ENCODE measurements at places on chromosomes 4 and X.

DNA sequence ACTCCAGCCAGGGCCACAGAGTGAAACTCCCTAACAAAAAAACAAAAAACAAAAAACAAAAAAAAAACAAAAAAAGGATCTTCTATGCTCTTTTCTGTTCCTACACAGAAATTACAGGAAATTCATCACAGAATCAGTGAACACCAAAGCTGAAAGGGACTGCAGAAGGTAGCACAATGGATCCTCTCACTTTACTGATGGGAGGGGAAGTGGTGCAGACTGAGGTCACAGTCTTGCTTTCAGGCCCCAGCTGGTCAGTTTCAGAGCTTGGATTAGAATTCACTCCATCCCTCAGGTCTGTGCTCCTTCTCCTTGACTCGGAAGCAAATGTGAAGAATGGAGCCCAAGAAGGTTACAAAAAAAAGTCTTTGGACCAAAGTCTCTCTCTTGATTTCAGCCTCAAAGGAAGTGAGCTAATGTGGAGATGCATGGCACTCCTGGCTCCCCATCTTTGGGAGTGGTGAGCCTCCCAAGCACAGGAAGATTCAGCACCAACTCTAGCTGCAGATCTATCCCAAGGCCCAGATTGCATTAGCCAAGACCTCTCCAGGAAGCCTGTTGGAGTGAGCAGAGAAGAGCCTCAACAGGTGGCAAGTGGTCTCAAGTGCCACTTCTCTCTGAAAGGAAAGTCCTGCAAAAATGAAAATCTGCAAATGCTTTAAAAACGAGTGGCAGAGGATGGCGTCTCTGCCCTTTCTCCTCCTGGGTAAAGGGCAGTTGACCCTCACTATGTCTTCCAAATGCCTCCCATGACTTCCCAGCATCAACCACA is 176.0 kb downstream of the MAML3 start:
- DNase-seq = peak; percentile 18

DNA sequence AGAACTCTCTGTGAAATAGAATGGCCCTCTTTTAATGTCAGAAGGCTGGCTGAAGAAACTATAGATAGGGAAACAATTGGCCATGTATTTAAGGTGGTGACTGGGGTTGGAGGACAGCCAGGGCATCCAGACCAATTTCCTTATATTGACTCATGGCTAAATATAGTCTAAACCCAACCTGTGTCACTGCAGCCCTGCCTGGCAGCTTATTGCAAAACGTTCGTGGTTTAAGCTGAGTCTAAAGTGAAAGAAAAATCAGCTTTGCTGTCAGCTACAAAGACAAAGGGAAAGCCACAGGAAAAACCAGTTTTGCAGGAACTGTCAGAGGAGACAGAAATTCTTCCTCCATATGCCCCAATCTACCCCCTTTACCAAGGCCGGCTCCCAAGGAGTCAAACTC is 902.8 kb upstream of the NDST4 start:
- no peak for DNase-seq

GRCh38 chr4:5638976-5639375 is 69.4 kb downstream of the EVC2 start:
- DNase-seq = no peak

DNA sequence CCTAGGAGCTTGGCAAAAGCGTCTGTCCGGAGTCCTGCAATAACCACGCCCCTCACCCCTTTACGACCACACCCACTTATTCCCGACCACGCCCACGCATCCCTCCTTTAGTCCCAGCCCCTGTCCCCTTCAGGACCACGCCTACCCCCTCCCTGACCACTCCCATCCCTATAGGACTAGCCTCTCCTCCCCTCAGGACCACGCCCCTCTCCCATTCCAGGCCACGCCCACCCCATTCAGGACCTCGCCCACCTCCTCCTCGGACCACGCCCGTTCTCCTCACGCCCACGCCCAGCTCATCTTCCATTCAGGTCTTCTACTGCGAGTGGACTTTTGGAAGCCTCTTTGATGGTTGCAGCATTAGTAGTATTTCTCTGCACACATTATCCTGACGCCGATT is 131.2 kb upstream of the STX18 start:
- DNase-seq = no peak

DNA sequence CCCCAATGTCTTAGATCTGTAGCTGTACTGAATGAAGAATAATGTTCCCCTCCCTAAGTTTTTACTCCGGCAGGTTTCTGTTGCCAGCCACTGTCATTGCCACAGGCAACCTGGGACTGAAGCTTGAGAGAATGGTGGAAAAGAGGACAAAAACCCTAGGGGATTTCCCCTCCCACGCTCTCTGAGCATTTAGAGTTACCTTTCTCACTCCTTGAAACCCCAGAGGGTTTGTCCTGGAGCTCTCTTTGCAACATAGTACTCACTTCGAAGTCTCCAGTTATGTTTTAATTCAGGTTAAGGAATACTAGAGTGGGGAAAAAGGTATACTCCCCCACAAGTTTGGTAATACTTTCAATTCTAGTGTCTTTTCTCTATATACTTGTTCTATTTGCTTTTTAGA is 31.5 kb downstream of the F8 start:
- no peak for DNase-seq

DNA sequence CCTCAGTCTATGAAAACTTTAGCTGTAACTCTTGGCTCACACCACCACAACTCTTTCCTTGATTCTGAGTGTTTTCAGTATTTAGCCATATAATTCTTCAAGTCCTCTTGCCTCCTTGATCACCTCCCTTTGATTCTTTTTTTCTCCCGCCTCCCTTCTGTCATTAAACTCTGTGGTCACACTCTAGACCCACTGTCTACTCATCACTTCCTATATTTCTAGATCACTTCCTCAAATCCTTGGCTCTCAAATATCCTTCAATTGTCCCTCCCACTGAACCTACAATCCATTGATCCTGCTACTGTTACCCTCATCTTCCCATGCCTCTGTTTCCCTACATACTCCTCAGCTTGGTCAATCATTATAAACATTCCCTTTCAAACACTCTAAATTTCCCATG is 12.4 kb upstream of the CXXC4 start:
- DNase-seq = no peak

DNA sequence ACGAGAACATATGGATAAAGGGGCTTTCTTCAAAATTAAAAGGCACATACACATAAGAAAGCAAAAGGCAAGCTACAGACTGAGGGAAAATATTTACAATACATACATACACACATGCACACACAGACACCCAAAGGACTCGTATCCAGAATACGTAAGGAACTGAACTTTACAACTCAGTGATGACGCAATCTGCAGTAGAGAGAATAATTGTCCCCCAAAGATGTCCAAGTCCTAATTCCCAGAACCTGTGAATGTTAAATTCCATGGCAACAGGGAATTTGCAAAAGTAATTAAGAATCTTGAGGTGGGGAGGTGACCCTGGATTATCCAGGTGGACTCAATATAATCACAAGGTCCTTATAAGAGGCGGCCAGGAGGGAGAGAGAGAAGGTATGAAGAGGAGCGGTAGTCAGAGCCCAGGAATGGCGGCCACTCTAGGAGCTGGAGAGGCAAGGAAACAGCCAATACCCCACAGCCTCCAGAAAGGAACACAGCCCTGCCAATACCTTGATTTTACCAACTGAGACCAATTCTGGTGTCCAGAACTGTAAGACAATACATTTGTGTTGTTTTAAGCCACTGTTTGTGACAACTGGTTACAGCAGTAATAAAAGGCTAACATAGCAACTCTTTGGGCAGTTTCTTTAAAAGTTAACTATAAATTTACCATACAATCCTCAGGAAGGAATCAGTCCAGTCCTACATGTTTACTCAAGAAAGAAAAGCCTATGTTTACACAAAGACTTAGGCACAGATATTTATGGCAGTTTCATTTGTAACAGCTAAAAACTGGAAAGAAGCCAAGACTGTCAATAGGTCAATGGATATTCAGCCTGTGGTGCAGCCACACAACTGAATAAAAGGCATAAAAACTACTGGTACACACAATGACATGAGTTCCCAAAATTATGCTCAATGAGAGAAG is 27.3 kb upstream of the STS start:
- no peak for DNase-seq

DNA sequence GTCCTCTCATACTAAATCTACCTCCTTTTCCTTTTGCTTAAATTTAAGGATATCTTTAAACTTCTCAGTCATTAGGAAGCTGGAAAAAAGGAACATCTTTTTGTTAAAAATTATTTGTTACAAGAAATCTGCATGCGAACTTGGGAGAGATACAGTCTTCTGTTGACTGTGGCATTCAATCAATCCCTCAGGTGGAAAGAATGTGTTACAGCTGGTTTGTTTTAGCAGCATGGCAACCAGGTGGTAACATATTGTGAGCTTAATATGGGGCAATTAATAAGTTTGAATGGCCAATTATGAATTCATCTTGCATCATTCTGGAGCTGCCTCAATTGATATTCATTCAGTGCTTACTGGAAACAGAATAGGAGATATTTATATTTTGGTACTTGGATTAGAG is 135.0 kb downstream of the GC start:
- no peak for DNase-seq

GRCh38 chrX:10533696-10534365 is 86.6 kb downstream of the MID1 start:
- no peak for DNase-seq

- no peak for DNase-seq
These were observed 5.2 kb upstream of the SLC2A9 start for GRCh38 chr4:10026485-10026884.

DNA sequence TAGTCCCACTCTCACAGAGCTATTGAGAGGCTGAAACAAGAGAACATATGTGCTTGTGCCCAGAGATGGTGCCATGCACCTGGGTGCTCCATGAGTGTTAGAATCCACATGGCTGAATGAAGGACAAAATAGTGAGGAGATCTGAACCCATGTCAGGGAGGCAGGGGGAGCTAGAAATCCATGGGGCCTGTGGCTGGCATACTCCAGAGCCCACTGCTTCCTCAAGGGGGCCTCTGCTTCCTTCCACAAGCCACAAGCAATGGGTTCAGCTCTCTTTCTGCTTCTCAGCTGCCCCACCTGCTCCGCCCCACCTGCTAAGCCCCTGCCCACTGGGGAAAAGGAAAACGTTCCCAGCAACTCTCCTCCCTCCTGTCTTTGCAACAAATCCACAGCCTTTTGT is 46.1 kb downstream of the PJA1 start:
- no peak for DNase-seq

GRCh38 chr4:113332701-113333100 is 283.2 kb downstream of the ANK2 start:
- no peak for DNase-seq

DNA sequence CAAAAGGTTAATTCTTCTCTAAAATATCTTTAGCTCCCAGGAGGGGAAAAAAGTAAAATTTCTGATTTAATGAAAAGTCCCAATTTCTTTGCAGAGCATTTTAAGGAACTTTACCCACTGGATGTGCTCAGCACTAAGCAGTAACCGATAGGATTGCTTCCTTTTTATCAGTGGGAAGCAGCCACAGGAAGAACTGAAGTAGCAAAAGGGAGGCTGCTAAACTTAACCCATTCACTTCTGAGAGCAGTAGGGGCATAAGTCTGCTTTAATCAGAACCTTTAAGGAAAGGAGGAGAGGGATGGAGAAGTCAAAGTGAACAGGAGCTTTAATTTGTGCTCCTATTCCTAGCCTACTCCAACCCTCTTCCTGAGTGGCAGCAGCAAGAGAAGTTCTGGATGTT is at the start of gene F8:
Gene F8 (minus strand): TSS at position 139 of the 400 bp plus-strand sequence. CDS start 171 bp downstream, outside the sequence.
- no peak for DNase-seq

- DNase-seq = peak; percentile 32
These were observed 1.5 kb upstream of the PUDP start for GRCh38 chrX:7149411-7149810.

DNA sequence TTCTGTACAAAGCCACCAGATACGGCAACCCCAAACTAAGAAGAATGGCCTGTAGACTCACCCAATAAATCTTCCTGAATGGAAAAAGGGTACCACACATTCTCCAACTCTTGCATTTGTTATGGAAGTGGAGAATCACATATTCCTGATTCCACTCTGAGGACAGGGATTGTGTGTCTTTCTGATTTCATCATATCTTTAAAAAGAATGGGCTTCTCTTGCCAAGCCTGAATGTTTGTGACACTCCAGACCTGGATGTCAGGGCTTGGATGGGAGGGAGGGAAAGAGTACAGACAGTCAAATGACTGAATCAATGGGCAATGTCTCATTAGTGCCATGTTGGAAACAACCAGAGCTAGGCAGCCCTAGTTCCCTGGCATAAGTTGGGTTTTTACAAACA is 77.4 kb downstream of the PLAC1 start:
- no peak for DNase-seq

GRCh38 chr4:7365462-7366179 is 69.1 kb downstream of the PSAPL1 start:
- no peak for DNase-seq

- no peak for DNase-seq
These were observed 73.3 kb downstream of the RASGEF1B start for GRCh38 chr4:81398379-81398778.

GRCh38 chr4:156052116-156052515 is 98.5 kb upstream of the CTSO start:
- no peak for DNase-seq

- DNase-seq = peak; percentile 30
These were observed 569 bp upstream of the FHL1 start for GRCh38 chrX:136146614-136147314.

DNA sequence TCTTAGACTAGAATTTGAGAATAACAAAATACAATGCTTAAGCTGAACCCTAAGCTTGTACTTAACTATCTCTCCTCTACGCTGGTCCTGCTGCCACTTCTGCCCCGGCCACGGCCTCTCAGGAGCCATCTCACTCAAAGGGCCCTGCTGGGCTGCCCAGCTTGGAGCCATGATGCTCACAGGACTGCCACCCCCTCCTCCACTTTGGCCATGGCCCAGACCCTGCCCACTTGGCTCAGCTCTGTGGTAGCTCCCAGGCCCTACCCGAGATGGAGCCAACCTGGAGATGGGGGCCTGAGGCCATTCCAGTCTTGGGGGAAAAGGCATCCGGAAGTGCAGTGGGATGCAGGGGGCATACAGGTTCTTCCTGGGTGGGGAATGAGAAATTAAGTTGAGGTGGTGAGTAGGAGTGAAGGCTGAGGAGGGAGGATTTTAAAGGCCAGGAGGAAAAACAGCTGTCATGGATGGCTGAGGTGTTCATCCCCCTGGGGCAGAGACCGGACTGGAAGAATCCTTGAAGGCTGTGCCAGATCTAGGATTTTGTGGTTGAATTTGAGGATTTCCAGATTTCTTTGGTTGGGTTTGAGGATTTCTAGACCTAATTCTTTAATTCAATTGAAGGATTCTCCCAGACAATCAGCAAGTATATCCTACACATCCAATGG is 824 bp downstream of the SASH3 start:
- DNase-seq = no peak

All from GM13976 (cell line).